Stimulated activated CD4-positive, alpha-beta T cell treated with anti-CD3 and anti-CD28 coated beads, Interleukin-1b, Interleukin-23, amount 100 ng/mL, for 1 hour (primary cell): ENCODE measurements at places on chromosomes 3 and 15.

- DNase-seq: no peak
Measured at GRCh38 chr3:175186511-175186910, 327.4 kb downstream of the NAALADL2 start.

- DNase-seq: peak; percentile 23
Measured at GRCh38 chr3:17151598-17152373, 267.0 kb downstream of the PLCL2 start.

- DNase-seq: no peak
Measured at GRCh38 chr3:136547293-136547692, 204.9 kb downstream of the STAG1 start.

- DNase-seq: no peak
Measured at GRCh38 chr3:195168009-195168762, 102.8 kb downstream of the XXYLT1 start.

DNA sequence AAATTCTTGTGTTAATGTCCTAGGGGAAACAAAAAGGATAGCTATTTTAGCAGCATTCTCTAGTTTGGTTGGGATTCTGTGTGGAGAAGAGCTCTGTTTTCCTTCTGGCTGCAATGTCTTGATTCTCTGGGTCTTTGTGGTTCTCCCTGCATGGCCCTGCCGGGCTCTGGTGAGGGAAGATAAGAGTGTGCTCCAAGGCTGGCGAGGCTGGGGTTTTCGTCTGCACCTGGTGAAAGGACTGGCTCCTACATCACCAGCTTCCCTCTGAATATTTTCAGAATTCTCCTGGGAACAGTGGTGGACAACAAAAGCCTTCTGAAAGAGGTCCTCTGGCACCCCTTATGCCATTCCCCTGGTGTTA is 38.1 kb upstream of the SFMBT1 start:
- DNase-seq: no peak

DNA sequence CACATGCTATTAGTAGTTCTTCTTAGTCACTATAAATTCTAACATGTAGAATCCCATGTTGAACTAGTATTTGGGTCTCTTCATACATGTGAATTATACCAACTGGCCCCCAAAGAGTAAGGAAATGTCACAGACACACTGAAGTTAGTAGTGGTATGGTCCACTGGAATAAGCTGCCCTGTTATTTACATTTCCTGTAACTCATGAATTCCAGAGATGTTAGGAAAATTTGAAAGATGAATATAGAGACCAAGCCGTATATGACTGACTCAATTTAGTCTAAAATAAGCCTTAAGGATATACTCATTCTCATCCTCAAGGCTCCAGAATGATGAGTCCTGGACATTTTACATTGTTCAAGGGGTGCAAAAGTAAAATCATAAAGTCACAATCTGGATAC is 81.2 kb downstream of the FBXL22 start:
- DNase-seq: no peak
